ENCODE measurements at places on chromosomes 13 and 19.

GRCh38 chr19:48967346-48968178 lies 2.5 kb downstream of the FTL start:
- no peak for DNase-seq

- no peak for DNase-seq
Observed at GRCh38 chr13:26406791-26407190, 150.7 kb upstream of the WASF3 start.

- DNase-seq, result no peak
Observed at GRCh38 chr19:5093948-5094718, 125.2 kb downstream of the KDM4B start.

DNA sequence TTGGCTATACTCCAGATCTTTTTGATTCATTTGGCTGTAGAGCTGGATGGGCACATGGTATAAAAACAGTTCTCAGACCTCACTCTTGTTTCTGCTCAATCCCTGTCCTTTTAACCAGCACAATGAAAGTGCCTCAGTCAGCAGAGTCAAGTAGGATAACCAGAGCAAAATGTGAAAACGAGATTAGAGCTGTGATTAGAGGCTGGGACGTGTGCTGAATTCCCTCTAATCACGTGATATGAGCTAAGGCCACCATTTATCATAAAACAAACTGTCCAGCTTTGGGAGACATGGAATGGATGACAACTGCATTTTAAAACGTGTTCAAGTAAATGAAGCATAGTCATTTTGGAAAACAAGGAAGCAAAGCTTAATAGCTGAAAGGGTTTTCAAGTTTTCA lies 54.1 kb downstream of the GJA3 start:
- no peak for DNase-seq

DNA sequence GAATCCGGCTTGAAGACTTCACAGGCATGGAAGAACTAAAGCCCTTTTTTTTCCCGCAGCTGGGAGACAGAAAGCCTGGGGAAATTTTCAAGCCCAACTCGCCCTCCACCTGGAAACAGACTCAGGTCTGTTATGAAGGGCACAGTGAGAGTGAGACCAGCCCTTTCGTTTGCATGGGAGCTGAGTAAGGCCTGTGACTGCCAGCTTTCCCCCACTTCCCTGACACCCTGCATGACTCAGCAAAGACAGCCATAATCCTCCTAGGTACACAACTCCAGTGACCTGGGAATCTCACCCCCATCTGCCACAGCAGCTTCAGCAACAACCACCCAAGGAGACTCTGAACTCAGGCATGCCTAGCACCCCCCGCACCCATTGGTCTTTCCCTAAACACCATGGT lies 87.6 kb upstream of the ZNF91 start:
- DNase-seq, result no peak

DNA sequence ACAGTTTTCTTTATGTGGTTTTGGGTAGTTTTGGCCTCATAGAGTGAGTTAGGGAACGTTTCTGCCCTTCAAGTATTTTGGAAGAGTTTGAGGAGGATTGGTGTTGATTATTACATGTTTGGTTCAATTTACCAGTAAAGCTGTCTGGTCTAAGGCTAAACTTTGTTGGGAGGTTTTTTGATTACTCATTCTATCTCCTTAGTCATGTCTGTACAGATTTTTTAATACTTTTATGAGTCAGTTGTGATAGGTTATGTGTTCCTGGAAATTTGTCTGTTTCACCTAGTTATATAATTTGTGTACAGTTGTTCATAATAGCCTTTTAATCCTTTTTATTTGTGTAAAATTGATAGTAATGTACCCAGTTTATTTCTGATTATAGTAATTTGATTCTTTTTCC lies 20.4 kb downstream of the RNF17 start:
- DNase-seq, result no peak

DNA sequence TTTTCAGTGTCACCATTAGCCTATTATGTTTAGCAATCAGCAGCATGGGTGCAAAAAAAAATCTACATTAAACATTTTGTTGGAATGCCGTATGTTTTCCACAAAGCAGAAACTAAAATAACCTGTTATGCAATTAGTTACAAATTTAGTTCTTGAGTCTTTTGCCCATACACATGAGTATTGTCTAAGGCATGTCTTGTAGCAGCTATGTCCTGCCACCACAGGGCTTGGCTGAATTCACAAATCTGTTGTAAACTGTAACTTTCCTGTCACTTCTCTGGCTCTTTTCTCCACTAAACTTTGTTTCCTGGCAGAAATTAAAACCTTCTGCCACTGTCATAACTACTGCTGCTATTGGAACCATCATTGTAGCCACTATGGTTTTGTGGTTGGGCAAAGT lies 277.9 kb upstream of the SPRY2 start:
- no peak for DNase-seq

GRCh38 chr13:105925496-105925895 lies 610.0 kb downstream of the EFNB2 start:
- DNase-seq, result no peak

GRCh38 chr19:34888091-34888490 lies 38.6 kb upstream of the ZNF30 start:
- no peak for DNase-seq

DNA sequence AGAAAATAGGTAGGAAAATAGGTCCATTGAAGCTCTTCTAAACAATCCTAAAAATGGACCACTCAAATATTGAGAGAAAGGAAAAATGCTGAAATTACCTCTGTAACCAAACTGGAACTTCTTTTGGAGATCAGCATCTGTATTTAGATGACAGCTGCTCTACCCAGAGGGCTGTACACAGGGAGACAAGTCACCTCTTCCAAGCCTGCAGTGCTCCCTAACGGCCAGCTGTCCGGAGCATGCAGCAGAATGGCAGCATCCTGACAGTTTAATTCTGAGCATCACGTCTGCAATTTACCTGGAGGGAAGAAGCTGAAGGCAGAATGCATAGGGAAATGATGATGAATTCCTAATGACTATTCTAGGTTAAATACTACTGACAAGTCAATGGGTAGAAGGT lies 62.8 kb upstream of the DIAPH3 start:
- DNase-seq, result no peak

DNA sequence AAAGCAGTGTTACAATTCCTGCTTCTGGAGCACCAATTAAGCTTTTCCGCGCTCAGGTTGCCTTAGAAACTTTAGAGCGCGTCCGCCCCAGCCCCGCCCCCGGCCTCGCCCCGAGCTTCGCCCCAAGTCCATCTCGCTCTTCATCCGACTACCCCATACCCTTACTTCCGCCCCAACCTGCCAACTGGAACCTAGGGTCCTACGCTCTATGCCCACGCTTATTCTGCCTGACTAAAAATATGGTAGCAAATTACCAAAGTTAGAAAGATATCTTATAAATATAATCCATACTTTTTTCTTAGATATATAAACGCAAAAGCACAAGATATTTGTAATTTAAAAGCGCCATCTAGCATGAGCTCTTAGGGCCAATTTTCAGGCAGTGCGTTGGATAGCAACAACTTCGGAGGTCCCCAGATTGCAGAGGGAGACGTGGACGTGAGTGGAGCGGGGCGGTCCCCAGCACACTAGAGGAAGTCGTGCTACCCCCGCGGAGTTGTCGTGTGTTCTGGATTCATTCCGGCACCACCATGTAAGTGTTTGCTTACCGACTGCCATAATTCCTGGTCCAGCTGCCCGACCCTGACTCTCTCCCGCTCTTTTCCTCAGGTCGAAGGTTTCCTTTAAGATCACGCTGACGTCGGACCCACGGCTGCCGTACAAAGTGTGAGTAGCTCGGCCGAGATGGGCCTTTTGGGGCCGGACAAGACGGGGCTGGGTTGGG lies at the start of gene UFM1:
Gene UFM1, plus strand, starts transcription at position 462 of the 724 bp plus-strand sequence. Its CDS starts 69 bp downstream, at position 531.
- peak; percentile 75 for DNase-seq

DNA sequence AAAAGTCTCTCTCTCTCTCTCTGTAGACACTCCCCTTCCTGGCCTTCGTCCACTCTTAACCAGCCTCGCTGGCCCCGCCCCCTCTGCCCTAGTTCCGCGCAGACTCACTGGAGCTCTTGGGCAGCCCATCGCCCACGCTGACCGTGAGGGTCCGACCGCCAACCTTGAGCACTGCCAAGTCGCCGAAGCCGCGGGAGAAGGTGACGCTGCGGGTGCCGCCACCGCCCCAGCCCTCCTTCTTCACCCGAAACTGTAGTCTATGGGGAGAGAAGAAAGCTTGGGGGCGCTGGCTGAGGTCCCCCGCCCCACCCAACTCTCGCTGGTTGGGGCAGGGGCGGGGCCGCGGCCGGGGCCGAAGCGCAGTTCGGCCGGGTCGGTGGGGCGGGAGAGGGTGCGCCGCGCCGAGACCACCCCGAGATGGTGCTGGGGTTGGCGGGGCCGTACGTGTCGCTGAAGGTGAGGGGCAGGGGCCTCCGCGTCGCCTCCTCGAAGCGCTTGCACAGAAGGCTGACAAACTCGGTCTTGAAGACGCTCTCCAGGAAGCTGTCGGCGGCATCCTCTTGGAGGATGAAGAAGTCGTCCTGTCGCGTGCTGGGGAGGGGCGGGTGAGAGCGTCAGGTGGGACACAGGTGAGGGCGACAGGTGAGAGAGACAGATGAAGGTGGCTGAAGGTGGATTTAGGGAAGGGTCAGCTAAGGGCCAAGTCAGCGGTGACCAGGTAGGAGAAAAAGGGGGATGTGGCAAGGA lies 12.6 kb upstream of the ZNF414 start:
- DNase-seq, result no peak

DNA sequence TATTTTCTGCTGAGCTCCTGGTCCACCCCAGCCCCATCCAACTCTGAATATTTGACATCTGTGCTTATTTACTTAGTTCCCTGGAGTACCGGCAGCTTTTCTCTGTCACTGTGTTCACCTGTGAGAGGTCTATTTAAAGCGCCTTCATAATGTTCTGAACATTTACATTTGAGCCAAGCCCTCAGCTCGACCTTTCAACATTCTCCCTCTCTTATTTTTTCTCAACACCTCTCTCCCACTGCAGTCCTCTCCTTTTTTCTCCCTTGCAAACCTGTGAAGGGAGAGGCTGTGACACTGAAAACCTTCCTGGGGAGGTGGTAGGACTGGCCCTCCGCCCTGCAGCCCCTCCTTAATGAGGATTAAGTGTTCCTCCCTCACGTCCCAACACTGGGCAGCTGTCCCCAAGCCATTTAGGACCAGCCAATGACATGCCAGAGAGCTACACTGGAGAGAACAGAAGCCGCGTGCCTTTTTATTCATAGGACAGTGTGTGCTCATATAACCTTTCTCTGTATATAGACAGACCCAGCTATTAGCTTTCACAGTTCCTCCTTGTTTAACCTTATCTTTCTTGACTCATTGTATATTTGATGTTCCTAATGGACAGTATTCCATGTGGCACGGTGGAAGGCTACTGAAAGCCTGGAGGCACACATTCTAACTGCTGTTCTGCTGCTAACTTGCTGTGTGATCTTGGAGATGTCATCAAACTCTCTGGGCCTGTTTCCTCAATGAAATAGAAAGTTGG lies 134.8 kb downstream of the NUFIP1 start:
- no peak for DNase-seq

DNA sequence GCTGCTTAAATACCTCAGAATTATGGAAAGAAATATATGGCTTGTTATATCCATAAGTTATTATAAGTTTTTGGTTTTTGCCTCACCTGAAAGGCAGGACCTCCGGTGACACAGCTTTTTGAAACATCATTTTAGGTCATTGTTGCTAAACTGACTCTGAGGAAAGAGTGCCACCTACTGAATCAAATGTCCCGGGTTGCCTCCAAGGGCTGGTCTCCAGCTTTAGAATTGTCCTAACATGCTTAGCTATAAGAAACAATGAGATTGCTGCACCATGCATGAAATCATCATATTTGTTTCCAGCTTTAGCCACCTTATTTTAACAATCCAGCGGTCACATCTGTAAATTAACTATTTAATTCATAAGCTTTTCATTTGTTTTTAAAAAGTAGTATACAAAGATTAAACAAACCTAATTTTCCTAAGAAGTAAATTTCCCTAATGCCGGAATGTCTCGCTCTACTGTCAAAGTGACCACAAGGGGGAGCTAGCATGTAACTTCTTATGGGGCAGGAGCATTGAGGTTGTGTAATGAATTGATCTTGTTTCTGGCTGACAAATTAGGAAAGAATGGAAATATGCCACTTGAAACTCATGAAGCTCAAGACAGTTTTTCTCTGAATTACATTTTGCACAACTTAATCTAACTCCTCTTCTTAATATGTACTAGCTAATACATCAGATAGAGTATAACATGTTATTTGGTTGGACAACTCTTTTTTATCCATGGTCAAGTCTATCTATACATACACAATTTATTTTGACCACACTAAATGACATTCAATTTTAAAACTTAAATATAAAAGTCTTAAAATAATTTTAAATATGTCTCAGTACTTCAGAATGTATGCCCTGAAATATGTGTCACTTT lies 6.7 kb upstream of the PCDH17 start:
- no peak for DNase-seq

DNA sequence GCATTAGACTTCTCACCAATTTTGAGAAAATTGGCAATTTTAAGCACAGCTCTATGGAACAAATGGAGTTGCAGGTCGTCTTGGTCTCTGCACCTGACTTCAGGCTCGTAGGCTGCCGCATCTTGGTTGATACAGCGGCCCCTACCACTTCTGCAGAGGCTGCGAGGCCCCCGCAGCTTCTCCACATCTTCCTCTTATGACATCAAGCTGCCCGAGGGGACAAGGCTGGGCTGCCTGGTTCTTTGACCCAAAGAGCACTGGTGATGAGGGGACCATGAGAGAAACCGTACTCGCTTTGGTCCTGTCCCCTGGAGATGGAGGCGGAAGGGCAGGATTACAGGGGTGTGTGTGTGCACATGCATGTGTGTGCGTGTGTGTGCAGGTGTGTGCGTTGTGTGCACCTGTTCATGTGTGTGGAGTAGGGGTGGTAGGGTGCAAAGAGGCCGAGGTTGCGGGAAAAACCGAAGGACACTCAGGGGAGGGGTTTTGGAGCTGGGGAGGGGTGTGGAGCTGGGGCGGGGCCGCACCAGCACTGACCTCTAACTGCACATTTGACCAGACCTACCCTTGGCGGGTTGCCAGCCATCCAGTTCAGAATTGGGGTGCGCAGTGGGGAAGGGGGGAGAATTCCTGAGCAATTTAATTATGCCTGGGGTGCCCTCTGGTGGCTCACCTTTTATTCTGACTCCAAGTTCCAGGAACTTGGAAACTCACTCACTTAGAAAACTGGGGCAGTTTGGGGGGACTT lies 65.1 kb upstream of the ARHGEF7 start:
- DNase-seq, result no peak
